Mesenteric fat pad (tissue), 1 donor: ENCODE measurements at places on chromosomes 7 and 10. TPM values are rescaled to one million over a fixed set of nuclear protein-coding genes. Genes with fewer than 3 reads are reported as not detected.

GRCh38 chr7:3097734-3098133, 54.1 kb upstream of the CARD11 start:
- DNase-seq = no peak

- no peak for DNase-seq
Measured at GRCh38 chr10:103797857-103798256, 57.5 kb downstream of the SH3PXD2A start.

DENND2A gene
- total RNA-seq = 24.6 TPM

DNA sequence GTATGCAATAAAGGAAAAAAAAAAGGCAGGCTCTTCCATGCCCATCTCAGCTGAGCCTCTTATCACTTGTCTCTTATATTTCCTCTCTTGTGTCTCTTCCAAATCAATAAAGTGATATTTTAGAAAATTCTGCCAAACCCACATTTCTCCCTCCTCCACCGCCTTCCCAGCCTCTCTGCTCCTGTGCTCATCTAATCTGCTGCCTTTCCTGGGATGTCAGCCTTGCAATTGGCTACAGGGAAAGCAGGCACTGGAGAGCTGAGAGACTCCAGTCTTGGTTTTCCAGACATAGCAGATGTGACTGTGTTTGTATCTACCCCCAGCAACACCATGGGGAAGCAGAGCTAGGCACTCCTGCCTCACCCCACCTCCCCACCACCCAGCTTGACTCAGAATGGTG, 298.4 kb downstream of the KCNMA1 start:
- no peak for DNase-seq

DNA sequence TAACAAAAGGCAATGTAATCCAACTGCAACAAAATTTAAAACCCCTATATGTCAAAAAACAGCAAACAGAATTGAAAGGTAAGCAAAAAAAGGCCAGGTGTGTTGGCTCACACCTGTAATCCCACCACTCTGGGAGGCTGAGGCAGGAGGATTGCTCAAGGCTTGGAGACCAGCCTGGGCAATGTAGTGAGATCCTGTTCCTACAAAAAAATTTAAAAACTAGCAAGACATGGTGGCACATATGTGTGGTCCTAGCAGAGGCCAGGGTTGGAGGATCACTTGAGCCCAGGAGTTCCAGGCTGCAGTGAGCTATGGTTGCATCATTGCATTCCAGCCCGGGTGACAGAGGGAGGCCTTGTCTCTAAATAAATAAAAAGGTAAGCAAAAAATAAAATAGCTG, 212.1 kb upstream of the KLF14 start:
- no peak for DNase-seq

- DNase-seq = no peak
Measured at GRCh38 chr7:20298486-20298901, 32.2 kb upstream of the ITGB8 start.

IFIT1B gene
- total RNA-seq = not detected

DNA sequence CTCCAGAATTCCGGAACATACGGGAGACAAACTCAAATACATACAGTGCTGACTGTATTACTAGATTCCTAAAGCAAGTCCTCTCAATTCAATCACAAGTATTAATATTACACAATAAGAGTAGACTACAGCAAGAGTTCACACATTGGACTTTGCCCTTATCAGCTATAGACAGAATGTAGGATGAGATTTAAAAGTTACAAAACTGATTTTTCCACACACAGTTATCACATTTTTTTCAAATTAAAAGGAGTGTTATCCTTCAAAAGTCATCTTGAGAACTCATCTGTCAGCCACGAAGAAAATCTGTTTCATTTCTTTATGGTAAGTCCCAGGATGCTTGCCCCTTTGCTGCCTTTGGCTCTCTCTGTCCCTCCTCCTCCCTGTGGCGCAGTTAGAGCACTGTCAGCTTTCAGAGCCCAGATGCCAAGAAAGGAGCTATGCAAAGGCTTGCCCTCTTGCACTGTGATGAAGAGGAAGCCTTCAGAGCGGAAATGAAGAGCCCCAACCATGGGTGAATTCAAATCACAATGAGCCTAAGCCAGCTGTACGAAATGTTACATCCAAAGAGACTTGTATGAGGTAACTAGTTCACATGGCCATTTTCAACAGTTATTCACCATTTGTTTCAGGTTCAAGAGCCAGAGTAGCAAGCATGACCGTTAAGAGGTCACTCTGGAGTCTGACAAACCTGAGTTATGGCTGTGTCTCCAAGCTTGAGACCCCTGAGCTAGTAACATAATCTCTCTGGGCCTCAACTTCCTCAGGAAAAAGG, 10.7 kb downstream of the NCOA4 start:
- DNase-seq = no peak

DNA sequence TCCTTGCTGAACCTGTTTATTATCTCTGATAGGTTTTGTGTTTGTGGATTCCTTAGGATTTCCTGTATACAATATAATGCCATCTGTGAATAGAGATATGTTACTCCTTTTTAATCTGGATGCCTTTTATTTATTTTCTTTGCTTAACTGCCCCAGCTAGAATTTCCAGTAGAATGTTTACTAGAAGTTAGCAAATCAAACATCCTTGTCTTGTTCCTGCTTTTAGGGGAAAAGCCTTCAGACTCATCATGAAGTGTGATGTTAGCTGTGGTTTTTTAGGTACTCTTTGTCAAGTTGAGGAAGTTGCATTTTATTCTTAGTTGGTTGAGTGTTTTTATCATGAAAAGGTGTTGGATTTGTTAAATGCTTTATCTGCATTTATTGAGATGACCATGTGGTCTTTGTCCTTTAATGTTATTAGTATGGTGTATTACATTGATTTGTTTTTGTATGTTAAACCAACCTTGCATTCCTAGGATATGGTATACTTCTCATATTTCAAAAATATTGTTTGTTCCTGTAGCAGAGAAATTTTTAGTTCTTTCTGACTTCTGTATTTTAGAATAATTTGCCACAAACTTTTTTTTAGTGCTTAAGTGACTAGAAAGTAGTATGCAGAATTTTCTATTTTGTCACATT, 24.3 kb downstream of the PPP2R2D start:
- no peak for DNase-seq

- no peak for DNase-seq
Measured at GRCh38 chr10:103265717-103266329, 11.1 kb upstream of the INA start.

NPSR1 gene
- not detected for total RNA-seq

SPDYE9 gene
- not detected for total RNA-seq

DNA sequence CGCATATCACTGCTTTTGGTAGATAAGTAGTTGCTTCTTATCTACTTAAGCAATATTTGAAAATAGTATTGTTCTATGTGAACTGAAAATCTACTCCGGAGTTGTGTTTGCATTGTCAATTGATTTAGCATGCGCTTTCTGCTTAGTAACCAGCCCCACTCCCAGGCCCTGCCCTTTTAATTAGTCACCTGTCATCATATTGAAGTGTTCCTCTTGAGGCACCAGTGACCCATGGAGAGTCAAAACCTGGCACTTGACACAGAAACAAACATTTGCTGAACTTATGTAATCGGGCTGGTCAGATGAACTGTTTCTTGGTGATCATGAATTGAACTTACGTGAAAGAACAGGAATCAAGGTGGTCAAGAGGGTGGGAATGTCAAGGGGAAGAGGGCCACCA, 27.8 kb upstream of the CDHR3 start:
- DNase-seq = no peak

DNA sequence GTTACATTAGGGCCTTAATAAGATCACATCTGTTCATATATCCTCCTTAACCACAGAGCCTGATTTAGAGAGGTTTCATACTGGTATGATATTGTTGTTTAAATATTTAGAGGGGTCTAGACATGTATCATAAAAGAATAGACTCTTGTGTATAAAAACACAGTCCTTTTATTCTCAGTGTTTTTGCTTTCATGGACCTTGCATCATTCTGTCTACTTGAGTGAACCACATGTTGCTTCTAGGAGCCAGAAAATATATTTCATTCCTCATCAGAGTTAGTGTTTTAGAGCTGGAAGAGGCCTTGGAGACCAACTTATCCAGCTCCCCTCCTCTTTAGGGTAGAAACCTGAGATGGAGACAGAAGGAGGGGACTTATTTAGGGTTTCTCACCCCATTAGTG, 312.8 kb downstream of the LRMDA start:
- no peak for DNase-seq

CUX1 gene
- total RNA-seq = 115 TPM

TACC2 gene
- total RNA-seq = 31.0 TPM

GRCh38 chr7:14596421-14596820, 306.1 kb downstream of the DGKB start:
- no peak for DNase-seq

DNA sequence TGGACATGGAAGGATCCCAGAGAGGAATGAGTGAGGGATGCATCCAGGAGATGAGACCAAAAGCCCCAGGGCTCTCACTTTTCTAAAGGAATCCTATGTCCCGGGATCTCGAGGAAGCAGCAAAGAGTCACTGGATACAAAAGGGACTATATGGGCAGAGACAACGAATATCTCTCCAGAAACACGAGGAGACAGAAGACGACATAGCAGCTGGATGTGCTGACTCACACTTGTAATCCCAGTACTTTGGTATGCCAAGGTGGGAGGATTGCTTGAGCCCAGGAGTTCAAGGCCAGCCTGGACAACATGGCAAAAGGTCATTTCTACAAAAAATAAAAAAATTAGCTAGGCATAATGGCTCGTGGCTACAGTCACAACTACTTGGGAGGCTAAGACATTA, 24.7 kb upstream of the MSMB start:
- no peak for DNase-seq

DNA sequence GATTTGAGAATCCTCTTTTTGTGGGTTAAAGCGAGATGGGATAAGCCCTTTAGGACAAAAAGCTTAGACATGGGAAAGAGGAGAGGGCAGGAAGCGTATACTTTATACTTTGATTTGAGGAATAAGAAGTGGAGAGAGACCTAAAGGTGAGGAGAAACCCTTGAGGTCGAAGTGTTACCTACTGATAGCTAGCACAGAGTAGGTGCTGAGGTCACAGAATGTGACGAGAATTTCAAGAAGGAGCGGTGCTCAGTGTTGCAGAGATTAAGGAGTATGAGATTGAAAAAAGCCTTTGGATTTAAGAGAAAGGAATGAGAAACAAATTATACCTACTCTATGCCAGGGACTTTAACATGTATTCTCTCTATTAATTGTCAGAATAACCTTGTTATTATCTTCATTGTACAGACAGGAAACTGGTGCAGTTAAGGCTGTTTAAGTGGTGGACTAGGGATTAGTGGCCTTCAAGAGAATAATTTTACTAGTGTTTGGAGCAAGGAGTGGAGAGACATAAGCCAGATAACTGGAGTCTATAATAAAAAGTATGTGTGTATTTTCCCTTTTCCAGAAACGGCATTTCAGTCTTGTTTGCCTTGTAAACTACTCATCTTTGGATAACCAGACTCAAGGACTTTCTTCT, 8.8 kb downstream of the CAPZA2 start:
- DNase-seq = no peak

- no peak for DNase-seq
Measured at GRCh38 chr7:80722616-80723195, 84.3 kb downstream of the CD36 start.

- no peak for DNase-seq
Measured at GRCh38 chr10:73209705-73210104, 37.4 kb downstream of the DNAJC9 start.

- no peak for DNase-seq
Measured at GRCh38 chr10:58782876-58783851, 270.5 kb downstream of the BICC1 start.

GRCh38 chr7:140671966-140672365, 779 bp upstream of the ADCK2 start:
- no peak for DNase-seq

C10orf62 gene
- not detected for total RNA-seq

DNA sequence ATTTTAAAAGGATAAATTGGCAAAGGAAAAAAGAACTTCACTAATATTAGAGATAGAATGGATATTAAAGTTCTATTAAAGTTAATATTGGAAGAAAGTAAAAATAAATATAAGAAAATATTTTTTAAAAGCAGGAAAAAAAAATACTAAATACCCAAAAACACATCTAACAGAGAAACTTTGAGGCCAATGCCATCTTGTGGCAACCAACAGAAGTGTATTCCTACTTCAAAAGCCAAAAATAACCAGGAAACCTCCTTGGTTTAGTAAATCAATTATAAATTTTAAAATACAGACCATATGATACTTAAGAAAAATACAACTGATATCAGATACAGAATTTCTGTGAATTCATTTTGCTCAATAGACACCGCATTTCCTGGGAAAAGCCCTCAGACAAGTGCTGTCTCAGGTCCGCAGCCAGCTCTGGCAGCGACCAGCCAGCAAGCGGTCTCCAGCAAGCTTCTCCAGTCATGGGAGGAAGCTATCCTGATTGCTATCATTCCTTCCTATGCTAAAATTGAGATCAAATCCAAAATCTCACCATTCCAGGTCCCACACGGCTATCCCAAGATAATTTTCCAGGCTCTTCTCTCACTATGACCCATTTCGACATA, 65.3 kb downstream of the LMBR1 start:
- no peak for DNase-seq

CDK5 gene
- total RNA-seq = 7.3 TPM

DNA sequence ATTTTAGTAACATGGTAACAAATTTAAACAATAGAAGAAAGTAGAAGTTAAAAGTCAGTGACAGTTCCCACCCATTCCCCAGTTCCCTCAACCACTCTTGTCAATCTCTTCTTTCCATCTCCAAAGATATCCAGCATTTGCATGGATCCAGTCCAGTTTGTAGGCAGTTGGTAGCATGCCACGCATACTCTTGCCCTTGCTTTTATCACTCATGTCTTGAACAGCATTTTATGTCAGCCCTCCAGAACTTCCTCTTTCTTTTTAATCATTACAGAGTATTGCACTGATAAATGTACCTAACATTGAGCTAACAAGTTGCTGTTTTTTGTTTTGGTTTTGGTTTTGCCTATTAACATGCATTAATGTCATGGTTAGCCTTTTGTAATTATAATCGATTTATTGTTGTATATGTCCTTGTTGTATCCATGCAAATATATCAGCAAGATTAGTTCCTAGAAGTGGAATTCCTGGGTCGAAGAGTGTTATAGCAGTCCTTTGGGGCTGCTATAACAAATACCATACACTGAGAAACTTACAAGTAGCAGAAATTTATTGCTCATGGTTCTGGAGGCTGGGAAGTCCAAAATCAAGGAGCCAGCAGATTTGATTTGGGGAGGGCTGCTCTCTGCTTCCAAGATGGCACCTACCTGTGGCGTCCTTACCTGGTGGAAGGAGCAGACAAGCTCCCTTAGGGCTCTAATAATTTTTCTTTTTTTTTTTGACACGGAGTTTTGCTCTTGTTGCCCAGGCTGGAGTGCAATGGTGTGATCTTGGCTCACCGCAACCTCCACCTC, 25.7 kb downstream of the CHST3 start:
- DNase-seq = no peak

DNA sequence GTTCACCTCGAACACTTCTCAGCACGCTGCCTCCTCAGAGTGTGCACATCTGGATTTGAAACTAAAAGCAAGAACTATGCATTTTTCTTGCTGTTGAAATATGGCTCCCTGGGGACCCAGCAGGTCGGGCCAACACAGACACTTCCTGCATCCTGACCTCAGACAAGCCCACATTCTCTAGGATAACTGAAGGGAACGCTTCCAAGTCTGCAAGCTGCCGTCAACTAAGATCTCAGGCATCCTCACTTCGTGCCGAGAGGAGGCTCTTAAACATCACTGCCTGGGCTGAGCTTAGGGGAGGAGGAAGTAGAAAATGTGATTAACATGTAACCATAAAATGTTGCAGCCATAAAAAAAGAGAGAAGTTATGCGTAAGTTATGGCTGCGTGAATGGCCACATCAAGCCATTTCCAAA, 65.5 kb downstream of the PYROXD2 start:
- no peak for DNase-seq

GRCh38 chr7:132979524-132979923, 102.4 kb downstream of the CHCHD3 start:
- DNase-seq = no peak

CYP26C1 gene
- 0.22 TPM for total RNA-seq
